ENCODE measurements at places on chromosomes 13 and 19. TPM values are rescaled to one million over a fixed set of nuclear protein-coding genes. Genes with fewer than 3 reads are reported as not detected.

DNA sequence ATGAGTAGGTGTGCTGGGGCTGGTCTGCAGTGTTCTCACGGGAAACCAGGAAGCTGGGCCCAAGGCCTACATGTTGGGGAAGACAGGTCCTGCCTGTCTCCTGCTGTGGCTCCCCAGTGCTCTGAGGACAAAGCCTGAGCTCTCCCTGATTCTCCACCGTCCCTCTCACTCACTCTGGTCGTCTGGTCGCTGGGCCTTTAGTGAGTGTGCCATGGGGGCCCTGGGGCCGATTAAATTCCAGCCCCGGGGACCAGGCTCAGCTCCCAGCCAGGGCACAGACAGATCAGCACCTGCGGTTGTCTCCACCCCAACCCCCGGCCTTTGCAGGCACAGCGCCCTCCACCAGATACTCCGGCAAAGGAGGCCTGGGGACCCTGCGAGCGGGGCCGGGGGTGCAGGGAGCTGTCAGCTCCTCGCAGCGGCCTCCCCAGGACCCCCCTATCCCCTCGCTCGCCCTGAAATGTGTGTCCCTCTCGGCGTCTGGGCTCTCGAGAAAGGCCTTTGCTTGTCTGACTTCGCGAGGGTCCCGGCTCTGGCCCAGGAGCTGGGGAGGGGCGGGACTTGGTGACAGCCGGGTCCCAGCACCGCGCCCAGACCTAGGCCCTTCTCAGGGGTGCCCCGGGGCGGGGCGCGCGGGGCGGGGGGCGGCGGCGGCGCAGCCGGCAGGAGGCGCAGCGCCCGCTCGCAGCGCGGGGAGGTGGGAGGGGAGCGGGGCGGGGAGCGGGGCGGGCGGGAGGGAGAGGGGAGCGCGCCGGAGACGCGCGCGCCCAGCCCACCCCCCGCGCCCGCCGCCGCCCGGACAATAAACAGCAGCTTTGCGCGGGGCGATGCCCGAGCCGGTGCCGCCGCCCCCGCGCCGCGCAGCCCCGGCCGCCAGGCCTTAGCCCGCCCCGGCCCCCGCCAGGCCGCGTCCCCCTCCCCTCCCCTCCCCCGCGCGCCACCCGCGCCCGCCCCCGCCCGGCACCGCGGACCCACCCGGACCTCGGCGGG lies at the start of gene PALM:
TSS of gene PALM (plus strand) at position 782 of the 990 bp plus-strand sequence. CDS start 212 bp downstream, outside the sequence.
- H3K4me1 ChIP-seq: peaks cover 22% of the 10 kb centered on the region
- H3K27ac ChIP-seq: no peak within 1 kb of the TSS

GRCh38 chr13:38381890-38382289 lies 32.2 kb downstream of the UFM1 start:
- H3K27ac ChIP-seq: no peak overlapping the region
- H3K4me3 ChIP-seq: no peak overlapping the region
- H3K36me3 ChIP-seq: no peaks in the 10 kb centered on the region

- H3K27me3 ChIP-seq: no peaks in the 10 kb centered on the region
- H3K4me1 ChIP-seq: no peaks in the 10 kb centered on the region
- no peak overlapping the region for H3K4me3 ChIP-seq
- no peaks in the 10 kb centered on the region for H3K36me3 ChIP-seq
- H3K27ac ChIP-seq: no peak overlapping the region
Measured at GRCh38 chr13:34570698-34571353, 371.2 kb upstream of the NBEA start.

DNA sequence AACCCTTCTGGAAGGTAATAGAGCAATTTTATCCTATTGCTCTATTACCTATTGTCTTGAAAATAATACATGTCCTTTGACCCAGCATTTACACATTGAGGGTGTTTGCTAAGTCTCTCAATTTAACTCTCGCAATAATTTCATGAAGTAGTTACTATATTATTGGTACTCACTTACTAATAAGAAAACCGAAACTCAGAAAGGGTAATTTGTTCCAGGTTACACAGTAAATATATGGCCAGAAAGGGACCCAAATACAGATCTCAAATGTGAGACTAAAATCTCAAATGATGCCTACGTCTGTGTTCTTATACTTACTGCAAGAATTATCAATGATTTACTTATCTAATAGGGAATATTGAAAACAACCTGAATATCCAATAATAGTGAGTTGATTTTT lies 29.7 kb upstream of the FAM216B start:
- no peak overlapping the region for H3K4me3 ChIP-seq
- no peak overlapping the region for H3K27ac ChIP-seq
- H3K36me3 ChIP-seq: no peaks in the 10 kb centered on the region
- H3K27me3 ChIP-seq: no peaks in the 10 kb centered on the region

- H3K4me3 ChIP-seq: no peak overlapping the region
- no peaks in the 10 kb centered on the region for H3K27me3 ChIP-seq
- H3K4me1 ChIP-seq: no peaks in the 10 kb centered on the region
- H3K36me3 ChIP-seq: no peaks in the 10 kb centered on the region
Measured at GRCh38 chr19:13428352-13428751, 77.9 kb downstream of the CACNA1A start.

DNA sequence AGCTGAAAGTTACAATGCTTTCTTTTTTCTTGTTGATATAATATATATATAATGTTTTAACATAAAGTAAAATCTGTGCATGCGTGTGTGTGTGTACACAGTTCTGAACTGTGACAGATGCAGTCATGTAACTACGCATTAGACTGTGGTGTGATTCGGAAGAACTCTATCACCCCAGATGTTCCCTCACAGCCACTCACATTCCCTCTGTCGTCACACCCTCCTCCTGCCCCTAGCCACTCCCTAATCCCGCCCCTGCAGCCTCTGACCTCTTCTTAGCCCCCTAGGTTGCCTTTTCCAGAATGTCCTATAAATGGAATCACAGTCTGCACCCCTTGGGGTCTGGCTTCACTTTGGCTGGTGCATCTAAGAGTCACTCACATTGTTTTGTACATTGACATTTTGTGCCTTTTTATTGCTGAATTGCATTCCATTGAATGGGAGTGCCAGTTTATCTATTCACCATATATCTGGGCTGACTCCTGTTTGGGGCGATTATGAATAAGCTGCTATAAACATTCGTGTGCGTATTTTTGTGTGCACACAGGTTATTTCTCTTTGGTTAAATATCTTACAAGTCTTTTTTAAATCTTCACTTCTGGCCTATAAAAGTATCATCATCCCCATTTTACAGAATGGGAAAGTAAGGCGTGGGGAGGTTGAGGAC lies 20.4 kb downstream of the DHRS12 start:
- H3K27me3 ChIP-seq: peaks cover under 1% of the 10 kb centered on the region
- no peak overlapping the region for H3K27ac ChIP-seq
- H3K4me3 ChIP-seq: no peak overlapping the region
- H3K36me3 ChIP-seq: no peaks in the 10 kb centered on the region
- DNase-seq: no peak
- H3K4me1 ChIP-seq: peaks cover under 1% of the 10 kb centered on the region

DNA sequence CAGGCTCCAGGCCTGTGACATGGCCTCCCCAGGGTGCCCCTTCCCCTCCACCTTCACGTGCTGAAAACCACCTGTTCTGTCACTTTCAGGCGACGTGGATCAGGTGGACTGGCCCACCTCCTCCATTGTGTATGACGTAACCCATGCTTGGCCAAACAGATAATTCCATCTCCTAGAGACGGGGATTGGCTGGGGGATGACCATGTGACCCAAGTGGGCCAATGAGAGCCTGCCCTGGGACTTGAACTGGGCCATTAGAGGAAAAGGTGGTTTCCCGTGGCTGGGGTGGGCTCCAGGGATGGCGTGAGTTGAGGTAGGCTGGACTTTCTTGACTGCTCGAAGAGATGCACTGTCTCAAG lies 3.6 kb upstream of the ADAMTSL5 start:
- H3K4me1 ChIP-seq: peaks cover 4% of the 10 kb centered on the region
- H3K27ac ChIP-seq: no peak overlapping the region
- H3K4me3 ChIP-seq: no peak overlapping the region
- no peaks in the 10 kb centered on the region for H3K36me3 ChIP-seq

Gene GFY
- not detected for polyA plus RNA-seq

Gene FBXO27
- not detected for polyA plus RNA-seq

Gene C1QTNF9
- polyA plus RNA-seq: not detected

Gene TUBA3C
- polyA plus RNA-seq: not detected

Gene CYP4F2
- polyA plus RNA-seq: not detected

All from CD14-positive monocyte (primary cell).